ENCODE measurements at places on chromosomes 7 and 10.

- DNase-seq: no peak
These were observed 213.0 kb upstream of the SMIM30 start for GRCh38 chr7:113331155-113331898.

DNA sequence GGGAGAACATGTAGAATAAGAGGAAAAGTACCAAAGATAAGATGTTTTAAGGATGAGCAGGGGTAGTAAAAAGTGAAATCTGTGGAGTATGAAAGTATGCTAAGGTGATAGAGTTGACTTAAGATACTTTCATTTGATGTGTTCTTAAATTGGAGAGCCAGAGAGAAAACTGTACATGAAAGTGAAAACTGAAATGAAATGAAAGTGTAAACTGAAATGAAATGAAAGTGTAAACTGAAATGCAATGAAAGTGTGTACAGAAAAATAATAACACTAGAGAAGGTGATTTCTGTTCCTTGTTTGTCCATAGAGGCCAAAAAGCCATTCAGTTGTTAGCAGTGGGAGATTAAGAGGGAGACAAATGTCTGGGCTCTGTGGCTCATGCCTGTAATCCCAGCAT is 17.5 kb downstream of the AHR start:
- no peak for DNase-seq

- DNase-seq: no peak
These were observed 45.7 kb downstream of the BEND7 start for GRCh38 chr10:13483073-13483472.

- no peak for DNase-seq
These were observed 39.6 kb downstream of the GRK5 start for GRCh38 chr10:119246862-119247549.

DNA sequence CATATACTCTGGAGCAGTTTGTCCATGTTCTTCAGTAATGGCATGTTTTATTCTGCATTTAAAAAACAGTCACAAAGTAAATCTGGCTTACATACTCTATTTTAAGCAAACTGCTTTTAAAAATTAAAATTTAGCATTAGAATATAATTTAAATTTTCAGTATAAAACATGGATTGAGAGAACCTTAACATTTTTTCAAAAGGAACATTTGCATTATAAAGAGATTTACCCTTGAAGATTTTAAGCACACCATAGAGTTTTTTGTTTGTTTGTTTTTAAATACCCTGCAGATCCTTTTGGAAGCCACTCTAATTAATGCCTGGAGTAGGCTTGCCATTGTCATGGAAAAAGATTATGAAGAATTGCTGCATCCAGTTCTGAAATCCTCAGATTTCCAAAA is 70.4 kb downstream of the ZNRF2 start:
- DNase-seq: no peak

- no peak for DNase-seq
These were observed 574.3 kb downstream of the TCERG1L start for GRCh38 chr10:130737186-130737585.

DNA sequence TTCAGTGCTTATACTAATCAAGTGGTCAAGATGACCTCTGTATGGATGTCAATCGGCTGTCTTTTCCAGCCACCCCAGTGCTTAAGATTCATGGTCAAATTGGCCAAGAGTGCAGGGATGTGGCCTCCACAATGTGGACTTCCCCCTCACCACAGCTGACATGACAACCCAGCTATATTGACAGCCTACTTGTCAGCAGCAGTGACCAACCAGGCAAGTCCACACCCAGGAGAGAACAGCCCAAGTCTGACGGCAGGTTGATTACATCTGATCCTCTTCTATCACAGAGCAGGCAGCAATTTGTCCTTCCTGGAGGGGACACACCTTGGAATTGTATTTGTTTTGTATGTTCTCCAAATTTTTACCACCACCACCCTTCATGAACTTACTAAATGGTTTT is 8.2 kb upstream of the ERVW-1 start:
- no peak for DNase-seq

DNA sequence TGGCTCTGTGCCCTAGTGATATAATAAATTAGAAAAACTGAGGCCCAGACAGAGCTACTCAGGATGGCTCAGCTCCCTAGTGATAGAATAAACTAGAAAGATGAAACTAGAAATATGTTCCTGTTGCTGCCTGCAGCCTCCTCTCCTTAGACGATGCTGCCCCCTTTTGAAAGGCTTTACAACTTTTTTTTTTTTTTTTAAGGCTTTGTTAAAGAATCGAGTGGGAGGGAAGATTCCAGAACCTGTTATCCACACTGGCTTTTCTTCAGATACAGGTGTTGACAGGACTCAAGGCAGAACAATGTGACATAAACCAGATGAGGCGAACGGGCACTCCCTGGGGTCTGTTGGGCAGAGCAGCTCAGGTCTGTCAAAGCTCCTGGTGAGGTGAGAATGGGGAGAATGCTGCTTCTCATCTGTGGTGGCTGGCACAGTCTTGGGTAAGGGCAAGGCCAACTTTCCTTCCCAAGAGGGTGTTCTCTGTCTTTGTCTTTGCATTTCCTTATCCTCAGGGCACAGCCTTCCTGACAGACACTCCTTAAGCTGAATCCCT is 175.1 kb downstream of the COBL start:
- DNase-seq: no peak

- no peak for DNase-seq
These were observed 18.9 kb upstream of the NRBF2 start for GRCh38 chr10:63114031-63114814.

GRCh38 chr7:126450269-126450671 is 802.5 kb downstream of the GRM8 start:
- no peak for DNase-seq

DNA sequence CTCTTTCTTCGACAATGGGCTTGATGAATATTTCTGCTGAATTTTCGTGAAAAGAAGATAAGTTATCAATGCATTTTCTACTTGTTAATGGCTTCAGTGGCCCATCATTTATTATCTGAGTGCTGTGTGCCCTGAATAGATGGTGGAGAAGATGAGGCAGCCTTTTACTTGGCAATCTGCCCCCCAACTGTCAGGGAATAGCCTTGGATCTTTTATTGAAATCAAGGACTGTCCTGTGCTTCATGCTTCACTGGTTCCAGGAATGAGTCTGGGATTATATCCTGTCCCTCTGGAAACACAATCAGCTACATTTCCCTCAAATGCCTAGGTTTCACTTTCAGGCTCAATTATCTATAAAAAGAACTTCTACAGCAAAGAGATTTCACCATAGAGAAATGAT is 75.9 kb upstream of the NXPH1 start:
- DNase-seq: no peak

GRCh38 chr10:21507150-21507549 is 18.3 kb downstream of the SKIDA1 start:
- DNase-seq: no peak

- DNase-seq: no peak
These were observed 18.9 kb downstream of the LMOD2 start for GRCh38 chr7:123674399-123675180.

GRCh38 chr7:30162622-30163124 is 27.9 kb downstream of the MTURN start:
- no peak for DNase-seq

DNA sequence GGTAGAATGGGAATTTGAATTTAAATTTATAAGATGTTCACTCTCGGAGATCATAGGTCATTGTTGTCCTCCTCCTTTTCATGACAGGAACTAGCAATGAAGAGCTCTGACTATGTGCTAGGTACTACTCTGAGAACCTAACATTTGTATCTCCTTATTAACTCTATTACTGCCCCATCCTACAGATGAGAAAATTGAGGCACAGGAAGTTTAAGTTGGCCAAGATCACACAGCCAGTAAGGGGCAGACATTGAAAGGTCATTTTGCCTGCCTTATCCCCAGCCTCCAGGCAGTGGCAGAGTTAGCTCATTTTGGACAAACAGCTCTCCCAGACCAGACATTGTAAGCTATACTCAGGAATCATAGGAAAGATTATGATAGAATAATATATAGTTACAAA is 6.0 kb downstream of the SRGN start:
- DNase-seq: no peak

- DNase-seq: no peak
These were observed 314.4 kb upstream of the MKI67 start for GRCh38 chr10:128440513-128441160.

- DNase-seq: no peak
These were observed 48.0 kb downstream of the CREB3L2 start for GRCh38 chr7:137953665-137954470.

GRCh38 chr7:49638166-49638565 is 135.3 kb upstream of the VWC2 start:
- no peak for DNase-seq

DNA sequence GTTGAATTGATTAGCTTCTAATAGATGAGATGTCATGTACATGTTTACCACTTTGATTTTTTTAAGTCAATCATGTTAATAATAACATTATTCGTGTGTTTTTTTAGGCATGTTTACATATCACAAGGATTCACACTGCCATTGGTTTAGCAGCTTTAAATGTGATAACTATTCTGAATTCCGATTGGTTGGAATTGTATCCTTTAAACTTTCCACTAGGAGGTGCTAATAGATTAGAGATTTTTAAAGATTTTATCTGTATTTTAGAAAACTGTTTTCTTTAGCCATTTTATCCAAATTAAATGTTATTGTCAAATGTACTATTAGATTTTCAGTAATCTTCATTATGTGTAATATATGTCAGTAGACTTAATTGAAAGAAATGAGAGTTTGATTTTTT is 83.2 kb downstream of the HECTD2 start:
- no peak for DNase-seq

DNA sequence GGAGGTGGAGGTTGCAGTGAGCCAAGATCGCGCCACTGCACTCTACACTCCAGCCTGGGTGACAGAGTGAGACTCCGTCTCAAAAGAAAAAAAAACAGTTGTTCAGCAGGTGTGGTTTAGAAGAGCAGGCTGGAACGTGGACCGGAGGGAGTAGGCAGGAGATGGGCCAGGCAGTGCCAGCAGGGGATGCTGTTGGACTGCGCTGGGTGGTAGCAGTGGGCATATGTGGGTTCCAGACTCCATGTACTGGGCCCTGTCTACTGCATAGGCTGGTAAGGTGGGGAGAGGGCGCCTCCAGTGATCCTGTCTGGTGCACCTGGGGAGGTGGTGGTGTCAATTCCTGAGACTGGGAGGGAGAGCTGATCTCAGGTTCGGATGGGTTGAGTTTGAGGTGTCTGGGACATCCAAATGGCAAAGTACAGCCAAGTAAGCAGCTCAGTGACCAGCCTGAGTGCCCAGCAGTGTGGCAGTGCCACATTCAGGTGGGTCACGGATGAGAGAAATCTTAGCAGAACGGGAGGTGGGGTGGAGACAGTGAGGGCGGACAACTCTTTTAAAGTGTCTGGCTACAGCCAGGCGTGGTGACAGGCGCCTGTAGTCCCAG is 25.9 kb downstream of the SFXN4 start:
- peak; percentile 30 for DNase-seq

DNA sequence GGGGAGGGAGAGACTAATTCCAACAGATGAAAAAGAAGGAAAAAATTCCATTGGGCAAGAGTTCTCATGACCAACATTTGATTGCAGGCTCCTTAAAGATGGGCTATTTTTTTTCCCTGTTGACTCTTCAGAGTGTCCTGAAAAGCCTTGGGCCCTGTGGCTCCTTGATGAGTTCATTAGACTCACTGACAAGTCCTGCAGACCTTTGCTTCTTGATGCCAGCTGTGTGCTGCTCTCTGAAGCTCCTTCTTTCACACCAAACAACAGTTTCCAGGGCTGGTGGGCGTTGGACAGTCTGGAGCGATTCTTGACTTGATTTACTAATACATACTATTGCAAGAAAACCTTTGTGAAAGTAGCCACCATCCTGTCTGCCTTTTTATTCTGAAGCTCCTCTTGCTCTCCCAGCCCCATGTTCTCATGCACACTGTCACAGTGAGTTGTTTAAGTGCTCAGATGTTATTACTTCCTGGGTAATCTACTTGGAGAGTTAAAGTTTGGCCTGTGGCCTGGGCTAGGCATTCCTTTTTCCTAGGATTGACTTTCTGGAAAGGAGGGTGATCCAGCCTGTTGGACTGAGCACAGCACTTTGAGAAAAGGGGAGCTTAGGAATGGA is 250.3 kb downstream of the PTEN start:
- no peak for DNase-seq

- DNase-seq: no peak
These were observed 255.8 kb downstream of the ABCA13 start for GRCh38 chr7:48426966-48427555.

GRCh38 chr10:77422491-77423338 is 214.9 kb downstream of the KCNMA1 start:
- DNase-seq: no peak

- DNase-seq: no peak
These were observed 504 bp upstream of the TRRAP start for GRCh38 chr7:98877692-98878364.

DNA sequence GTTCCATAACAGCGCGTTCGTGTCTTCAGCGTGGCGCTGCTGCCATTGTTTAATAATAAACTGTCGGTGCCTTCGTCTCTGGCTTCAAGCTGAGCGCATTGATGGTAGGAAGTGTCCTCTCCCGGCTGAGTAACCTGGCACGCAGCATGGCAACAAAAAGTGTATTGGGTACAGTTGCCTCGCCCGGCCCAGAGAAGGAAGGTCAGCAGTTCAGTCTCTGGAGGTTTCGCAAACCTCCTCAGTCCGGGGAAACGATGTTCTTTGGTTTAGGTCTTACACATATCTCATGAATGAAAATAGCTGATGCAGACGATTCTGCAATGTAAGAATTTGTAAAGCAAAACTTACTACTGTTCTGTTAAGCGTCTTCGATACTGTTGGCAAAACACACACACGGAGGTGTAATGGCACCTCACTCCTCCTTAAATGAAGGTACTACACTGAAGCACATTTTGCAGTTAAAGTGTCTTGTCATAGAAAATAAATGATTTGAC is 739 bp upstream of the CCDC186 start:
- DNase-seq: no peak

DNA sequence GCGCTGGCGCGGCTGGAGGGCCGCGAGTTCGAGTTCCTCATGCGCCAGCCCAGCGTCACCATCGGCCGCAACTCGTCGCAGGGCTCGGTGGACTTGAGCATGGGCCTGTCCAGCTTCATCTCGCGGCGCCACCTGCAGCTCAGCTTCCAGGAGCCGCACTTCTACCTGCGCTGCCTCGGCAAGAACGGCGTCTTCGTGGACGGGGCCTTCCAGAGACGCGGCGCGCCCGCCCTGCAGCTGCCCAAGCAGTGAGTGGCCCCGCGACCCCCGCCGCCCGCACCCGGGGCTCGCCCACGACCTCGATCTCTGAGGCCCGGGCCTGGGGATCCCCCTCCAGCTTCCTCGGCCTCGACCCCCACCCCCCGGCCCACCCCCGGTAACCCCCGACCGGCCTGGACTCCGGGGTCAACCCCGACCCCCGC is 537 bp downstream of the FOXK1 start:
- DNase-seq: peak; percentile 22

GRCh38 chr7:140229591-140230515 is 53.1 kb upstream of the KDM7A start:
- no peak for DNase-seq

DNA sequence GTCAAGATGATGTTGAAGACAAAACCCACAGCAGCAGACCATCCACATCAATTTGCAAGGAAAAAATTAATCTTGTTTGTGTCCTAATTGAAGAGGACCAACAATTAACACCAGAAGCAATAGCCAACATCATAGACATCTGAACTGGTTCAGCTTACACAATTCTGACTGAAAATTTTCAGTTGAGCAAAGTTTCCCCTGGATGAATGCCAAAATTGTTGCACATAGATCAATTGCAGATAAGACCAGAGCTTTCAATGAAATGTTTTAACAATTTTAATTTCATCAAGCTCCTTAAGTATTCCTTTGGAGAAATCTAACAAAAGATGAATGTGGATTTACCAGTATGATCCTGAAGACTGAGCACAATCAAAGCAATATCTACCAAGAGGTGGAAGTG is 168.6 kb downstream of the CTNNA3 start:
- no peak for DNase-seq

GRCh38 chr7:2934211-2934731 is 90.2 kb upstream of the GNA12 start:
- DNase-seq: peak; percentile 14

- peak; percentile 20 for DNase-seq
These were observed 58.1 kb downstream of the FHIP2A start for GRCh38 chr10:114879541-114880158.
